Common myeloid progenitor, CD34-positive (primary cell): ENCODE measurements at places on chromosomes 2 and 18.

- DNase-seq = no peak
These were observed 152.3 kb downstream of the PRPF40A start for GRCh38 chr2:152564754-152565551.

GRCh38 chr18:79918615-79919011, 32.8 kb downstream of the SLC66A2 start:
- no peak for DNase-seq

- DNase-seq = no peak
These were observed 45.2 kb upstream of the RAB6C start for GRCh38 chr2:129934044-129934822.

GRCh38 chr2:165573534-165574461, 104.3 kb downstream of the CSRNP3 start:
- DNase-seq = peak; percentile 28

GRCh38 chr2:63999049-63999448, 20.2 kb downstream of the VPS54 start:
- no peak for DNase-seq

DNA sequence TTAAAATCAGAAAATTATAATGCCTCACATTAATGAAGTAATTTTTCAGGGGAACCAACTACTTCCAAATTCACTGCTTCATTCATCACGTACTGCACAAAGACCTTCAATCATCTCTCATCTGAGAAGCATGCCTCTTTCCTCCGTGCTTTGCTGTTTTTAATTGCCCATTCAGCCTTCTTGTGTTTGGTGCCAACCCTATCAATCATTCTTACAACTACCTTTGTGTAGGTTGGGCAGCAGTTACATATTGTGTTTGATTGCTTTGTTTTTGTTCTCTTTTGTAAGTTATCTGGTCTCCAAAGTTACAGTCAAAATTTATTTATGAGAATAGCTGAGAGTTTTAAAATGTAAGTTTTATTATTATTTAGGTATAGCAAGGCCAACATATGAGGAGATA, 549.0 kb upstream of the SLC8A1 start:
- no peak for DNase-seq

- no peak for DNase-seq
These were observed 2.5 kb upstream of the YES1 start for GRCh38 chr18:814300-815084.

DNA sequence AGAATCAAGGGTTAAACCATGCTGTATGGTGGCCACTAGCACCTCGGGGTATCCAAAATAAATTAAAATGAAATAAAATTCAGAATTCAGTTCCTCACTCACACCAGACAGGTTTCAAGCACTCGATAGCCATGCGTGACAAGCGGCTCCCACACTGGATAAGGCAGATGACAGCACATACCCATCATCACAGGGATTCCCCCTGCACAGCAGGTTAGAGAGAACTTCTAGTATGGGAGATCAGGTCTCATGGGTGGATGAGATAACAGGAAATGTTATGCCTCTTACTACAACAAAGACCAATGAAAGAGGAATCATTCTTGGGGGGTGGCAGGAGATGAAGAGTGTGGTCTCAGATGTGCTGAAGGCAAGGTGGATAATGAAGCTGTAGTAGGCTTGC, 121.9 kb upstream of the ACAA2 start:
- DNase-seq = no peak

GRCh38 chr2:43776324-43776723, 2.5 kb downstream of the DYNC2LI1 start:
- no peak for DNase-seq

DNA sequence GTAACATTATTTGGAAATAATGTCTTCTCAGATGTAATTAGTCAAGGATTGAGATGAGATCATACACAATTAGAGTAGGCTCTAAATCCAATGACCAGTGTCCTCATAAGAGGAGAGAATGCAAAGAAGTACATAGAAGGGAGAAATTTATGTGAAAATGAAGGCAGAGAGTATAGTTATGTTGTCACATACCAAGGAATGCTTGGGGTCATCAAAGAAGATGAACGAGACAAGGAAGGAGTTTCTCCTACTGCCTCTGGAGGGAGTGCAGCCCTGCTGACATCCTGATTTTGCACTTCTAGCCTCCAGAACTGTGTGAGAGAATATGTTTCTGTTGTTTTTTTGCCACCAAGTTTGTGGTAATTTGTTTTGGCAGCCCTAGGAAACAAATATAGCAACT, 100.1 kb downstream of the GALNT13 start:
- DNase-seq = no peak
